Activated T-helper 1 cell treated with anti-CD3 and anti-CD28 coated beads, Interleukin-2, amount 50 U/mL, for 16 hours (primary cell): ENCODE measurements at places on chromosomes 6 and 20.

DNA sequence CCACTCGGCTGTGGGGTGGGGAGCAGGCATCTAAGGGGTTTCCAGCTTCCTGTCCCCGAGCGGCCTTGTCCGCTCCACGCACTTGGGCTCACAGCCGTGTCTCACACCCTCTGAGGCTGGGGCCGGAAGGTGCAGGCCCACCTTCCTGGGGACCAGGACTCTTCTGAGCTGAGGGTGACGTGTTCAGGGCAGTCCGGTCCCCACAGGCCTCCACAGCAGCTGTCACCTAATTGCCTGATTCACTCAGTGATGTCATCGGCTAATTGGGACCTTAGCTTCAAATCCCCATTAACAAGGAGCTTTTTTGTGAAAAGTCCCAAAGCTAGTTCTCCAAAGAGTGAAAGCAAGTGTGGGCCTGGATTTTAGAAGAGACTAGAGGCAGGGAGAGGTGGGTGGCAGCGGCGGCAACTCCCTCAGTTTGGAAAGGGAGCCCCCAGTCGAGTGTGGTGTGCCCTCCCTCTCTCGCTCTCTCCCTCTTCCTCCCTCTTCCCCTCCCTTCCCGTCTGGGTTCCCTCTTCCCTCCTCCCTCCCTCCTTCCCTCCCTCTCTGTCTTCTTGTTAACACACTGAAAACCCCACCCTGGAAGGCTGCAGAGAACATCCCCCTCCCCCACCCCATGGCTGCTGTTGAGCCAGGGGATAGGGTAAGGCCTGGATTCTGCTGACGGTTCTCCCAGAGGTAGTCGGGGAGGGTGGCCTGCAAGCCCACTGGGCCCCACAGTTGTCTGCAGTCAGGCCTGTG lies 39.0 kb downstream of the MYT1 start:
- DNase-seq: no peak

- DNase-seq: no peak
Observed at GRCh38 chr20:1946442-1946761, 47.5 kb downstream of the PDYN start.

DNA sequence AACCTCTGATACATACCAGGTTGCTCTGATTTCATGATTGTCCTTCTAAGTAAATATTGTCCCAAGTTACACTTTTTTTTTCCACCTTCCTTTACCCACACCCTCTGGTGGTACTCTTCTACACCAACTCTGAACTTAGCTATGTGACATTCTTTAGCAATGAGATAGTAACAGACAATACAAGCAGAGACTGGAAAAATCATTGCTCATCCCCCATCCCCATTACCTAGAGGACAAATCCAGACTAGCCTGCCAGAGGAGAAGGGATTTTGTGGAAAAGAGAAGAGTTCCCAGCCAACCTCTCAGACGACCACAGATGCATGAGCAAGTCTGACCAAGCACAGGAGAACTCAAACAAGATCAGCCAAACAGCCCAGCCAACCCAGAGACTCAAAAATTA lies 32.8 kb upstream of the TFAP2B start:
- DNase-seq: no peak

DNA sequence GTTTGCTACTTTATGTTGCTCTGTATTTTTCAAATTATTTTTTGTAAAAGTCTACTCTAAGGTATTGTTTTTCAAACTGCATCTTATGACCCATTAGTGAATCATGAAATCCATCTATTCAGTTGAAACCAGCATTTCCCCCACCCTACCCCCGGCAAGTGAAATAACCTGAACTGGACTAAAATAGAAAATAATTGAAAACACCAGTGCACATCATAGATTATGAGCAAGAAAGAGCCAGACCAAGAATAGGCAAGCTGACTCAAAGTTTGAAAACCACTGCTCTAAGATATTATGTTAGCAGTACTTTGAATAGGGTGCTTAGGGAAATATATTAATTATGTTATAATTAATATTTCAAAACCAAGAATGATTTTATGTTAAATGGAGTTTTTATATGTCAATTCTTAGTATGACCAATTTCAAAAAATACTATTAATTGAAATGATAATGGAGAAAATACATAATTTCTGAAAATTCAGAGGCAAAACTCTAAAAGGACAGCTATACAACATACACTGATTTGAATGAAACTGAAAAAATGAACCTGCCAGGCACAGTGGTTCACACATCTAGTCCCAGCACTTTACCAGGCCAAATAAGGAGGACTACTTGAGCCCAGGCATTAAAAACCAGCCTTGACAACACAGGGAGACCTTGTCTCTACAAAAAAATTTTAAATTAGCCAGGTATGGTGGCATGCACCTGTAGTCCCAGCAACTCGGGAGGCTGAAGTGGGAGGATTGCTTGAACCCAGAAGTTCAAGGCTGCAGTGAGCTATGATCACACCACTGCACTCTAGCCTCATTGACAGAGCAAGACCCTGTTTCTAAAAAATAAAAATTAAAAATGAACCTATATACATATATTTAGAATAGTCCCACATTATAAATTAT lies 112.0 kb downstream of the CDK19 start:
- no peak for DNase-seq

DNA sequence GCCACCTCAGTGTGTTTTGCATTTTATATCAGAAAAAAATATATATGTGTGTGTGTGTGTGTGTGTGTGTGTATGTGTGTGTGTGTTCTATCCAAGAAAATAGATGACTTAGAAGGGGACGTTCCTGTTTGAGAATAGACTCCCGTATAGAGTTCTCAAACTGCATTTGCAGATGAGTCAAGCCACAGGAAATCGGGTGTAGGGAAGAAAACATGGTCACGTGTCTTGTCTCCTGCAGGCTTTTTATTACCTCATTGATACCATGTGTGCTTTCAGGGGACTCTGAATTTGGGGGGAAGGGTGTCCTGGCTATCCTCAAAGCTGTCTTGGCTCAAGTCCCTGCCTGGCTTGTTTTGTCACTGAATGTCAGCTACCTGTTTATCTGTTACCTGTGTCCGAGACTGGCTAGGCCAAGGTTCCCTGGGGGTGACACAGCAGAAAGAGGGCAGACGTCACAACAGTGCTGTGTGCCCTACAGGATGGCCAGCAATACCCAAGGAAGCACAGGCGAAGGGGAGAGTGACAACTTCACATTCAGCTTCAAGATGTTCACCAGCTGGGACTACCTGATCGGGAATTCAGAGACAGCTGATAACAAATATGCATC lies 55.7 kb upstream of the NOP56 start:
- no peak for DNase-seq

DNA sequence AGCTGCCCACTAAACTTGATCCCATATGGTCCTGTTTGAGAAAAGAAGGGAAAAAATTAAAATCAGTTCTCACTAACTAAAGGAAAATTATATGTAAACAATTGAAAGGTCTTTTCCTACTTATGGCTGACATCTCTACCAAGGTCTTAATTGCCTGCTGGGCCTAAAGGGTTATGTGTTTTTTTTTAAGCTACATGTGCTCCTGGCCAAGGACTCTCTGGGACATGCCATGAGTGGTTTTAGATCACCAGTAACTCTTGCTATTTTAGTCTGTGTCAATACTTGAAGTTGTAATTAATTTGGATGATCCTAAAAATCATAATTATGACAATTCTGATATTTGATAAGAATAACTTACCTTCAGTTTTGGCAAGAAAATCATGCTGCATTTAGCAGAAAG lies 35.9 kb upstream of the EYA4 start:
- DNase-seq: no peak

DNA sequence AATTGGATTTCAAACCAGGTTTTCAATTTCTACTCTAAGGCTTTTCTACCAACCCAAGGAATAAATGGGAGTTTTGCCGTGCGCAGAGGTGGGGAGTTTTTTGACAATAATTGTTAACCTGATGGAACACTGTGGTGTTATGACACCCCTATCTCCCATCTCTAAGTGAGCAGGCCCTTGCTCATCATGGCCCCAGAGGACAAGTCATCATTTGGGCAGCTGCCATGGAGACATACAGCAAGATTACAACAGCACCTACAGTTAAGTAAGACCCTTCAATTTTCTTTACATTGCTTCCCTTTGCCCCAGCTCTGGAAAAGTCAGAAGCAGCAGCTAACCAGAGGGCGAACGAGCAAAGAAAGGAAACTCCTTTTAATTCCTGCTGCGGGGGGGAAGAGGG lies 54.3 kb downstream of the ADGRF5 start:
- no peak for DNase-seq

GRCh38 chr6:131645846-131646245 lies 8.7 kb downstream of the ENPP3 start:
- no peak for DNase-seq

GRCh38 chr20:43560974-43561373 lies 2.1 kb downstream of the SGK2 start:
- no peak for DNase-seq

DNA sequence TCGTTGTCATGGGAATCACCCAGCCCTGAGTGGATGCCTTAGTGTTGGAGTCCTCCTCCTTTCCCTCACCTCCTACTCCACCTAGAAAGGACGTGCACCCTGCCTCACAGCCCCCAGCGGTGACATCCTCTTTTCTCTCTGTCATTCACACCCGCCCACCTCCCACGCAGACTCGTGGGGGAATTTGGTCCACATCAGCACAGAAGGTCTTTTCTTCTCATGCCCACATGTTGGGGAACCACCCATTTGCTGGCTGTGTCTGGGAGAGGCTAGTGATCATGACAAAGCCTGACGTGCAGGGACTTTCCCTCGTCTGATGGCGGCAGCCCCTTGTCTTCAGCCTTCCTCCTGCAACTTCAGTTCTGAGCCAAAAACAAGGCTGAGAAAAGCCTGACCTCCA lies 96.0 kb upstream of the CNKSR3 start:
- peak; percentile 73 for DNase-seq

DNA sequence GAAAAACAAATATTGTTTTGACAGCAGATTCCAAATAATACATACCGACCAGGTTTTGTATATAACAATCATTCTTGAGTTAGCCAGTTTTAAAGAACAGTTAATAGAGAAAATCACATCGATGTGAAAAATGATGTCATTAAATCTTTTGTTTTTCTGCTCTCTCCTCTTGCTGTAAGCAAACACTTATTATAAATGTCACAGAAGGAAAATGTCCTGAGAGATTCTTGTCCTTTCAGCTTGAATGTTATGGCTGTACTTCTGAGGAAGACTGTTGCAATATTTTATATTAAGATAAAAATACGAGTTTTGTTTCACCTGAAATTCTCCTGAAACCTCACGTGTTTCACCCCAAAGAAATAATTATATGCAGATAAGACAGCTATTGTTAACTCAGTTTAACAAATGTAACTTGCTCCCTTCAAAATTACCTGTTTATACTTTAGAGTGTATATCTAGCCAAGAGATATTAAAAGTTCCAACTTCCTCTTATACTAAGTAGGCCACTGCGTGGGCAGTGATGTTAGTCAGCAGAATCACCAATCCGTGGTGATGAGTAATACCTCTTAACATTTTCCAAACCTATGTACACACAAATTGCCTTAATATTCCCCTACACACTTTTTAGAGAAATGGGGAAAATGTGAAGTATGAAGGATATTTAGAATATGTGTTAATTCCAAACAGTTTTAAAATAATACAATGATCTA lies 1111.4 kb upstream of the CITED2 start:
- no peak for DNase-seq

DNA sequence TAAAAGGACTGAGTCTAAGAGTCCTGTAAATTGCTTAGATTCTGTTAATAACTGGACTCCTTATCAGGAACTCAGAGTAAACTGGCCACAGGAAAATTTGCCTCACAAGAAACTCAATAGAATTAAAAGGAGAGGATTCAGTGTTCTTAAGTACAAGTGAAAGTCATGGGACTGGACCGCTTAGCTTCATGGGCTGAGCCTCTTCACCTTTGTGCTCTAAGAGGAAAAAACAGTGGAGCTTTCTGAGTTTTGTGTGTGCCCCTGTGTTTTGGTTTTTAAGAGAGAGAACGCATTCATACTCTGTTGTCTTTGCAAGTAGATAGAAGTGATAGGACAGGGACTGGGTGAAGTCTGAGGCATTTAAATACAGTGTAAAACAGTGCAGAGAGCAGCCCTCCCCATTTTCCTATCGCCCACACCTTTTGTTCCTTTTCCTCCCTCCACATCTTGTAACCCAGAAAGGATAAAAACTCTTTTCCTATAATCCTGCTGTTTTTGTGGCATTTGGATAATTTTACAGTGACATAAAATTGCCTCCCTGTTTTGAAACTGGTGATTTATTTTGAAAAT lies 49.6 kb downstream of the FOXO3 start:
- DNase-seq: no peak

- no peak for DNase-seq
Observed at GRCh38 chr6:111854683-111855082, 18.6 kb downstream of the FYN start.

DNA sequence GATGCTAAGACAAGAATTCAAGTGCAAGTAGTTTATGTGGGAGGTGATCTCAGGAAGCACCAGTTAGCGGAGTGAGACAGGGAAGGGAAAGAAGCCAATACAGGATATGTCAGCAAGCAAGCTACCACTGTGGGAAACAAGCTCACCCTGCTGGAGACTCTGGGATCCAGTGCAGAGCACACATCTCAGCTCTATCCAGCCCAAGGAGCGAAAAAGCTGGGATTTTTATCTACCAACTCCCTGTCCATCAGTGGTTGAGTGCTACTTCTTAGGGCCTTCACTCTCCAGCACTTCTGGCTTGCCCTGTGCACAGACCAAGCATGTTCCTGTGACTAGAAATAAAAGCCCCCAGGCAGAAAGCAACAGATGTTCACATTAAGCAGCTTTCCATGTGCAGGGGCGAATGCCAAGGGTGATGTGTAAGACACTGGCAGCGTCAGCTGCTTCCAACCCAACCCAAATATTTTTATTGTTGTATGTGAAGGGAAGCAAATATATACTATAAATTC lies 10.8 kb upstream of the RNF24 start:
- no peak for DNase-seq

DNA sequence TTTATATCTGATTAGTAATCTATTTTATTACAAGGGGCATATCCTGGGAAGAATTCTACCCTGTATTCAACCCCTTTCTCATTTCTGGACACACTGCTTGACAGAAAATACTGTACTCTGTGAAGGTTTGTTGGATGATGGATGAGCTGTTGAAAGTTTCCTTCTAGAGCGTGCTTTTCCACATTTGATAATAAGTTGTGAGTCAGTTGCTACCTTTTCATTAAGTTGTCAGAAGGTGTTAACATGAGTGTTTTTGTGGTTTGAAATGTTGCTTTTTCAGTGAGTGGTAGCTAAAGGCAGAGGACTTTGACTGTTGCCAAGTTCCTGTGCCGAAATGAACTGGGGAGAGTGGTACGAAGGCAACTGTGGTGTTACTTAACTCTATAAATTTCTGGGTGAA lies 3.9 kb upstream of the ECI2 start:
- DNase-seq: no peak

GRCh38 chr6:162373192-162373591 lies 354.4 kb downstream of the PRKN start:
- DNase-seq: no peak

GRCh38 chr20:35883336-35883777 lies 70.9 kb downstream of the SCAND1 start:
- DNase-seq: no peak

GRCh38 chr20:3890999-3891929 lies 2.1 kb downstream of the PANK2 start:
- no peak for DNase-seq

DNA sequence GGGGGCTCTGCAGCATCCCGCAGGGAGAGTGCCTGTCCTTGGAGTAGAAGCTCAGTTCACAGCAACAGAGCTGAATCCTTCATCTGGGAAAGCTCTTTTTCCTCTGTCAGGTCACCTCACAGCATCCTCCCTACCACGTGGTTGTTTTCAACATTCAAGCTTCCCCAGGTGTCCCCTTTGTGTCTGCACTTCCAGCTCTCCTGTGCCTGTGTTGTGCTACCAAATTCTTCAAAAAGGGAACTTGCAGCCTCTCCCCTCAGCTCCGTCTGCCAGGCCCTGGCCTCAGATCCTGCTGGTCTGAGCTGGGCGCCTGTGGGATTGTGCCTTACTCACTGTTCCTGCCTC lies 108.4 kb downstream of the FOXF2 start:
- DNase-seq: no peak
